ENCODE measurements at places on chromosomes 2 and 18.

DNA sequence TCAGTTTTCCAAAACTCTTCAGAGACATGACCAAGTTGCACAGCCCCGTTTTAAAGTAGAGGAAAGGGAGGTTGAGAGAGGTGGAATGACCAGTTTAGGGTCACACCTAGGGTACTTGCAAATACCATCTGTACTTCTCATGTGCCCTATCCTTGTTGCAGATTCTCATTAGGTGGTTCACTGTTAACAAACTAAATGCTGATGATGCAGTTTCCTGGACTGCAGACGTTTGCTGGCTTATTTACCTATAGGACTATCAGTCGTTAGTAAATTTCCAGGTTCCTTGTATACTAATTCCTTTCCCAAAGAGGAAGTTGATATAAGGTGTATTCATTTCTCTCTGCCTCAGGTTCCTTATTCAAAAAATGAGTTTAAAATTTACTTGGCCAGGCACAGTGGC is 1.4 kb downstream of the FARP2 start:
- no peak for DNase-seq

GRCh38 chr2:120641366-120641771 is 94.3 kb upstream of the GLI2 start:
- no peak for DNase-seq

- DNase-seq = no peak
Measured at GRCh38 chr18:28036488-28036887, 140.4 kb downstream of the CDH2 start.

GRCh38 chr18:28767727-28768211 is 590.8 kb upstream of the CDH2 start:
- DNase-seq = no peak

- no peak for DNase-seq
Measured at GRCh38 chr18:80231616-80232015, 15.7 kb downstream of the PARD6G start.

DNA sequence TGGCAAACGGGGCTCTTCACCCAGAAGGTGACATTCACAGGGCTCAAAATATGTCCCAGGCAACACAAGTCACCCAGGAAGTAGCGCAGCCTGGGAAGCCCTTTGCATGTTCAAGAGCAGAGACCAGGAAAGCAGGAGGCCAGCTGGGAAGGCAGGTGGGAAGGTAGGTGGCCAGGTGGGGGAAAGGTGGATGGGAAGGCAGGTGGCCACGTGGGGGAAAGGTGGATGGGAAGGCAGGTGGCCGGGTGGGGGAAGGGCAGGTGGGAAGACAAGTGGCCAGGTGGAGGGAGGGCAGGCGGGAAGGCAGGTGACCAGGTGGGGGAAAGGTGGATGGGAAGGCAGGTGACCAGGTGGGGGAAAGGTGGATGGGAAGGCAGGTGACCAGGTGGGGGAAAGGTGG is 102.7 kb downstream of the ZNF516 start:
- DNase-seq = no peak

DNA sequence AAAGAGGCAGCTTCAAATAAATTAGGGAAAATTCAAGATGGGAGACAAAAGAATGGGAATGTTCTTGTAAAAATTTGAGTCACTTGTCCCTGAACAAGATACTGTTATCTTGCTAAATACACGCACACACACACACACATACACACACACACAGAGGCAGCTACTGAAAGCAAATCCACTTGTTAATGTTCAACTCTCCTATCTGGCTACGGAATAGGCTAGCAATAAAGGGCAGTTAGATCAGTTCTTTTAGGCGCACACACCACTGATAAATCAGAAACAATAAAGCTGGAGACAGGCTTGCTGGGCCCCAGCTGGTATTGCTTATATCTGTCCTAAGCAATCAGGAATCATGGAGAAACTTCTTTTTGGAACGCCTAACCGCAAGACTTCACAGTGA is 461.6 kb downstream of the BCL11A start:
- no peak for DNase-seq

DNA sequence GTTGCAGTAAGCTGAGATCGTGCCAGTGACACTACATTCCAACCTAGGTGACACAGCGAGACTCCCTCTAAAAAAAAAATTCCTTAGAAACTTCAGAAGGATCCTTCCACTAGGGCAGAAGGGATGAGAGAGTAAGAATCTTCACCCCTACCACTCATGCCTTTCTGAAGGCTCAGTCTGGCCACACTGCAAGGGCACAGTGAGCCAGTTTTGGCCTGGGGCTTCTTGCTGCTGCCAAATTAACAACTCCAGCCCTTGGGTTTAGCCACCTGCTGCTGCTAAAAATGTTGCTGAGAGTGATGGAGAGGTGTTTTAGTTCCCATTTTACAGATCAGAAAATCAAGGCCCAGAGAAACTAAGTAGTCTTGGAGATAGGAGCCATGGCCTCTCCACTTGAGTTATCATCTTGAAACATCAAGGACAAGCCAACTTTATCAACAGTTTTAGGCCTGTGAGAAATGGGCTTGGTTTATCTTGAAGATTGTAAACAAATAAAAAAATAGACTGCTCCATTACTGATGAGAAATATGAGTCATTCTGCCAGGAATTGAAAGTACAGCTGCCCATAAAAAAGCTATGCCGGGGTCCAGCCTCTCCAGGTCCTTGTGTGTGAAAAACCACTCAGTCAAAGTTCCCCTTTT is 31.9 kb upstream of the CASP8 start:
- DNase-seq = no peak

- DNase-seq = no peak
Measured at GRCh38 chr2:160551259-160551658, 57.7 kb upstream of the RBMS1 start.

GRCh38 chr2:192148241-192148619 is 46.5 kb downstream of the TMEFF2 start:
- no peak for DNase-seq

All from activated naive CD4-positive, alpha-beta T cell treated with anti-CD3 and anti-CD28 coated beads, Interleukin-2, amount 50 U/mL, for 72 hours (primary cell).